Mammary epithelial cell (primary cell): ENCODE measurements at places on chromosomes 11 and 22. TPM values are rescaled to one million over a fixed set of nuclear protein-coding genes. Genes with fewer than 3 reads are reported as not detected.

Gene F2
- polyA plus RNA-seq = 0.03 TPM

Gene C11orf52
- polyA plus RNA-seq = 1.5 TPM

Gene YDJC
- 41.1 TPM for polyA plus RNA-seq

Gene MS4A4A
- polyA plus RNA-seq = not detected

Gene GGTLC2
- not detected for polyA plus RNA-seq
